SJCRH30 (cell line): ENCODE measurements at places on chromosomes 12 and 14. TPM values are rescaled to one million over a fixed set of nuclear protein-coding genes. Genes with fewer than 3 reads are reported as not detected.

DNA sequence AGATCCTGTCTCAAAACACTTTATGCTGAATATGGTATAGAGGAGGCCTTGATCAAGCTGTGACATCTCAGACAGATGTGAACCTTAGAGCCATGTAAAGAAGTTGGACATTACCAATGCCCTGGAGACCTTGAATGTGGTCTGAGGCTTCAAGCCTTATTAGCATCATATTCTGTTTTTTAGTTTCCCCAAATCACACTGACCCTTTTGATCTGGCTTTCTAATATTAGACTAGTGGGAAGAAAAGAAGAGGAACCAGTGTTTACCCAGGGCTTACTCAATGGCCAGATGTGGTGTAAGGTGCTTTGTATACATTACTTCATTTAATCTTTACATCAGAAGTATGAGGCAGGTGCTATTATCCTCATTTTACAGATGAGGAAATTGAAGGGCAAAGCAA, 10.6 kb upstream of the TBPL2 start:
- peaks cover 31% of the 10 kb centered on the region for H3K4me1 ChIP-seq
- no peaks in the 10 kb centered on the region for H3K36me3 ChIP-seq
- H3K4me3 ChIP-seq = no peak overlapping the region
- H3K27me3 ChIP-seq = no peaks in the 10 kb centered on the region
- no peak for DNase-seq

The IKZF4 gene
- 1.7 and 2.2 TPM in 2 replicates for total RNA-seq

DNA sequence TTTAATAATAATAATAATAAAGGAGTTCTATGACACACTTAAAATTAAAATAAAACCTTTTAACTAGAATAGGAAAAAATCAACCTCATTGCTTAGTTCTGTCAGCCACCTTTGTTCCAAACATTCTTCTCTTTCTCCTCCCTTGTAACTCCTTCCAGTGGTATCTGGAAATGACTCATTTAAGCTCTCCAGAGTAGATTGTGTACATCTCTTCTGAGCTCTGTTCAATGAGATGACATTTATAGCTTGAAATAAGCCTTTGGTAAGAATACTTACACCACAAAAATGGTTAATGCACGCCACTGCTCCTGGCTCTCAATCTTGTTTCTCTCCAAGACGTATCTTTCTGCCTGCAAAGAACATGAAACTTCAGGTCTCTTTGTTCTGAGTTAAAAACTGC, 70.3 kb downstream of the STAB2 start:
- no peak for DNase-seq
- no peak overlapping the region for H3K27ac ChIP-seq
- H3K4me3 ChIP-seq = no peak overlapping the region
- no peaks in the 10 kb centered on the region for H3K36me3 ChIP-seq
- no peaks in the 10 kb centered on the region for H3K27me3 ChIP-seq
- H3K4me1 ChIP-seq = no peaks in the 10 kb centered on the region

DNA sequence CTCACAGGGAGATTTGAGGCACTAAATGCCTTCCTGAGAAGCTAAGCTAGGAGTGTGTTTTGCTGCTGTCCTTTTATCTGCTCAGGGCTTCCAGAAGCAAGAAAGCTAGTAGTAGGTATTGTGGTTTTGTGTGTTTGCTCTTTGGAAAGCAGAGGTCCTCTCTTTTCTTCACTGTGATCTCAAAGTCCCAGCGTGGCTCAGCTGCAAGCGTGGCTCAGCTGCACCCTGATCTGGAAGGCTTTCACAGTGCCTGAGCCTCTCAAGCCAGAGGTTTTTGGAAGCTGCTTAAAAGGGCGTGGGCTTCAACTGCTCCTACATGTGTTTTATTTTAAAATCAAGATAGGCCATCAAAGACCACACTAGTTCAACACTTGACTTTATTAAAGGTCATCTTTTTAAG, 337.4 kb upstream of the RGS6 start:
- H3K36me3 ChIP-seq = no peaks in the 10 kb centered on the region
- no peak overlapping the region for H3K4me3 ChIP-seq
- peaks cover 17% of the 10 kb centered on the region for H3K4me1 ChIP-seq

GRCh38 chr12:29769162-29769858, 14.4 kb downstream of the TMTC1 start:
- peaks cover 53% of the 10 kb centered on the region for H3K36me3 ChIP-seq
- DNase-seq = no peak
- H3K27me3 ChIP-seq = no peaks in the 10 kb centered on the region
- H3K27ac ChIP-seq = no peak overlapping the region

The MYBPC1 gene
- not detected in 2 replicates for total RNA-seq

DNA sequence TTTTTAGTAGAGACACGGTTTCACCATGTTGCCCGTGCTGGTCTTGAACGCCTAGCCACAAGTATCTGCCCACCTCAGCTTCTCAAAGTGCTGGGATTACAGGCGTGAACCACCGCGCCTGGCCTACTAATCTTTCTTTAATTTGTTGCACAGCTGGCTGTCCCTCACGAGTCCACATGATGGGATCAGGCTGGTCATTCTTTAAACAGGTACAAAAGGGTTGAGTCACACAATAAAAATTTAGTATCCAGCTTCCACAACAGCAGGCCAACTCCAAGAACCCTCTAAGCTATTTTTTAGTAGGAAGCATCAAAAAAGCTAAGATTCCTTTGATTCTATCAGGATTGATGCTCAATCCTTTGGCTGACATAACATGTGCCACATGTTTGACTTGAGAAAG, 17.8 kb downstream of the SINHCAF start:
- H3K4me1 ChIP-seq = peaks cover 3% of the 10 kb centered on the region; the same call in 1 of the 2 replicates
- H3K36me3 ChIP-seq = peaks cover 23% of the 10 kb centered on the region
- H3K4me3 ChIP-seq = no peak overlapping the region
- H3K27me3 ChIP-seq = no peaks in the 10 kb centered on the region

The C14orf132 gene
- not detected in 2 replicates for total RNA-seq

GRCh38 chr14:92431199-92431725, 82.3 kb upstream of the RIN3 start:
- H3K36me3 ChIP-seq = no peaks in the 10 kb centered on the region
- no peak overlapping the region for H3K27ac ChIP-seq
- no peak overlapping the region for H3K4me3 ChIP-seq
- no peaks in the 10 kb centered on the region for H3K27me3 ChIP-seq
- no peak for DNase-seq

DNA sequence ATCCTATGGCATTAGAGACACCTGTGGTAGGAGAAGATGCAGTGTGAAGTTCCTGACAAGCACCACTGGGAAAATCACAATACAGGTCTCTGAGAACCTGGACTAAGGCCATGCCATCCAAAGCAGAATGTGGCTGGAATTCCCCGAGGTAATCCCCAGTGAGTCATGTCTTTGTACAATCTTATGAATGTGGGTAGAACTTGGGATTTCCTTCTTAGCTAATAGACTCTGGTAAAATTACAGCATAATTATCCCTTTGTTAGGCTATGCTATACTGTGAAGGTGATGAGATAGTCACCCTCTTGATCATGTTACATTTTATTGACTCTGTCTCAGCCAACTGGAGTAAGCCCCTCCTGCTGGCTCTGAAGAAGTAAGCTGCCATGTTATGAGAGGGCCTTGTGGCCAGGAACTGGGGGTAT, 224.3 kb upstream of the DCN start:
- H3K27ac ChIP-seq = peak overlapping the region; percentile 20; the same call in 1 of the 2 replicates
- H3K4me1 ChIP-seq = peaks cover 13% of the 10 kb centered on the region
- H3K4me3 ChIP-seq = no peak overlapping the region
- no peaks in the 10 kb centered on the region for H3K36me3 ChIP-seq
- no peaks in the 10 kb centered on the region for H3K27me3 ChIP-seq

DNA sequence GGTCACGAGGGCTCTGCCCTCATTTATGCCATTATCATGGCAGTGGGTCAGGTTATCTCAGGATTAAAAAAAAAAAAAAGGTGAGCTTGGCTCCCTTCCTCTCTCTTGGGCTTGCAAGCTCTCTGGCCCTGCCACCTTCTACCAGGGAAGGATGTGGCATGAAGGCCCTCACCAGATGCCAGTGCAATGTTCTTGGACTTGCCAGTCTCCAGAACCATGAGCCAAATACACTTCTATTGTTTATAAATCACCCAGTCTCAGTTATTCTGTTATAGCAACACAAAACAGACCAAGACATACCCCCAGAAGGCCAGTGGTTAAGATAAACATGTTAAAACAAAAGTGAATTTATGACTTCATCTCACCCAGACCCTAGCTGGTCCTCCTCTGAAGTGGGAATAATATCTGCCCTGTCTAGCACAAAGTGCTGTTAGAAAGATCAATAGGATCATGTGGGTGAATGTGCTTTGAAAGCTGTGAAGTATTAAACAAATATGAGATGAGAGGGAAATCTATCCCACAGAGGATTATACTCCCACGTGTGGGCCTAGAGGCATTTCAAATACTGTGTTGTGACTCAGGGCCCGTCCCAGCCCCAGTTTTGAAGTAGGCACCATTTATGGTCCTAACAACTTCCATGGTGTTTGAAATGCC, 88.6 kb downstream of the NINJ2 start:
- H3K4me1 ChIP-seq = peaks cover 24% of the 10 kb centered on the region
- H3K36me3 ChIP-seq = no peaks in the 10 kb centered on the region
- peak; percentile 15 for DNase-seq
- no peak overlapping the region for H3K4me3 ChIP-seq

DNA sequence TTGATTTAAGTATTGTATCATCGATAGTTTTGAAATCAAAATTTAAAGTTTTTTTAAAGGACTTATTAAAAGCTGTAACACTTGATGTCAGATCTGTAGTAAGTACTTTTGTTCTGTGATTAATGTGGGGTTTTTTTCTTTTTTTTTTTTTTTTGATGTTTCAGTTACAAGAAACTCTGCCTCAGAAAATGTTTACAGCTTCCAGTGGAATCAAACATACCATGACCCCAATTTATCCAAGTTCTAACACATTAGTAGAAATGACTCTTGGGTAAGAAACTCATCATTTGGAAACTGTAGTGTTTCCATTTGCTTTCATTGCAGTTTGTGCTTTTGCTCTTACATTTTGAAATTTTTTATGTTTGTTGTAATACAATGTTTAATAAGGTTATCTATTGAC, 45.6 kb downstream of the TBK1 start:
- no peaks in the 10 kb centered on the region for H3K4me1 ChIP-seq
- no peak for DNase-seq
- peaks cover 47% of the 10 kb centered on the region for H3K36me3 ChIP-seq

GRCh38 chr14:51818748-51819380, 41.5 kb upstream of the GNG2 start:
- no peak for DNase-seq
- no peaks in the 10 kb centered on the region for H3K4me1 ChIP-seq
- no peak overlapping the region for H3K27ac ChIP-seq
- no peak overlapping the region for H3K4me3 ChIP-seq

The CISTR gene
- not detected in 2 replicates for total RNA-seq

The SMIM41 gene
- not detected in 2 replicates for total RNA-seq

DNA sequence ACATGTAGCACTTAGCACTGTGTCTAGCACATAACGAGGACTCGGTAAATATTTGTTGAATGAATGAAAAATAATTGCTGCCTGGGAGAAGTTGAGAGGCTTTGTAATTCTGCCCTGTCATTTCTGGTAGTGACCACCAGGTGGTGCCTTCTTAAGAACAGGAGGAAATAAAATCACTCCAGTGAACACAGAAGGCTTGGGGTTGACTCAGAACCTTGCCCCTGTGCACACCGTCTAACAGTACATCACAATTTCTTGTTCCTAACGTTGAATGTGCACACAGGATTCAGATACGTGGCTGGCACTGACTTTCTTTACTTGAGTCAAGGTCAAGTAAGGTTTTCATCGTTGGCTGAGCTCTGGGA, 91.8 kb downstream of the RGS6 start:
- no peaks in the 10 kb centered on the region for H3K36me3 ChIP-seq
- H3K4me3 ChIP-seq = no peak overlapping the region
- no peaks in the 10 kb centered on the region for H3K4me1 ChIP-seq
- DNase-seq = peak; percentile 50

- H3K36me3 ChIP-seq = no peaks in the 10 kb centered on the region
- H3K4me3 ChIP-seq = no peak overlapping the region
- no peak for DNase-seq
Measured at GRCh38 chr14:63563370-63564026, 20.3 kb upstream of the PPP2R5E start.

The CD163 gene
- total RNA-seq = not detected in 2 replicates

- no peaks in the 10 kb centered on the region for H3K36me3 ChIP-seq
- H3K27ac ChIP-seq = no peak overlapping the region
- H3K27me3 ChIP-seq = no peaks in the 10 kb centered on the region
- H3K4me1 ChIP-seq = no peaks in the 10 kb centered on the region; the same call in 1 of the 2 replicates
- DNase-seq = no peak
Measured at GRCh38 chr12:89309440-89309802, 42.9 kb downstream of the DUSP6 start.

The SLC25A29 gene
- 55.2 and 57.1 TPM in 2 replicates for total RNA-seq

- no peak overlapping the region for H3K4me3 ChIP-seq
- no peak overlapping the region for H3K27ac ChIP-seq
- no peaks in the 10 kb centered on the region for H3K36me3 ChIP-seq
- DNase-seq = no peak
- H3K27me3 ChIP-seq = no peaks in the 10 kb centered on the region
Measured at GRCh38 chr12:93876360-93876759, 199.2 kb downstream of the CRADD start.

- H3K27me3 ChIP-seq = no peaks in the 10 kb centered on the region
- no peaks in the 10 kb centered on the region for H3K36me3 ChIP-seq
- H3K4me1 ChIP-seq = no peaks in the 10 kb centered on the region
- DNase-seq = no peak
- H3K27ac ChIP-seq = no peak overlapping the region
- no peak overlapping the region for H3K4me3 ChIP-seq
Measured at GRCh38 chr14:20732979-20733635, 12.6 kb upstream of the EDDM3A start.

The C12orf56 gene
- not detected in 2 replicates for total RNA-seq

The OR4E2 gene
- not detected in 2 replicates for total RNA-seq

- no peak overlapping the region for H3K4me3 ChIP-seq
- no peaks in the 10 kb centered on the region for H3K27me3 ChIP-seq
- no peaks in the 10 kb centered on the region for H3K36me3 ChIP-seq
- no peak for DNase-seq
Measured at GRCh38 chr12:34342048-34342447, 319.8 kb downstream of the ALG10 start.

- H3K36me3 ChIP-seq = no peaks in the 10 kb centered on the region
- no peak overlapping the region for H3K4me3 ChIP-seq
- no peaks in the 10 kb centered on the region for H3K4me1 ChIP-seq
Measured at GRCh38 chr12:122726080-122726558, 4.5 kb downstream of the HCAR1 start.

- H3K4me3 ChIP-seq = no peak overlapping the region
- no peaks in the 10 kb centered on the region for H3K36me3 ChIP-seq
- H3K27me3 ChIP-seq = no peaks in the 10 kb centered on the region
- peaks cover 6% of the 10 kb centered on the region for H3K4me1 ChIP-seq
- DNase-seq = no peak
Measured at GRCh38 chr12:96347130-96347699, 53.0 kb downstream of the CDK17 start.

The SSTR1 gene
- total RNA-seq = not detected in 2 replicates

DNA sequence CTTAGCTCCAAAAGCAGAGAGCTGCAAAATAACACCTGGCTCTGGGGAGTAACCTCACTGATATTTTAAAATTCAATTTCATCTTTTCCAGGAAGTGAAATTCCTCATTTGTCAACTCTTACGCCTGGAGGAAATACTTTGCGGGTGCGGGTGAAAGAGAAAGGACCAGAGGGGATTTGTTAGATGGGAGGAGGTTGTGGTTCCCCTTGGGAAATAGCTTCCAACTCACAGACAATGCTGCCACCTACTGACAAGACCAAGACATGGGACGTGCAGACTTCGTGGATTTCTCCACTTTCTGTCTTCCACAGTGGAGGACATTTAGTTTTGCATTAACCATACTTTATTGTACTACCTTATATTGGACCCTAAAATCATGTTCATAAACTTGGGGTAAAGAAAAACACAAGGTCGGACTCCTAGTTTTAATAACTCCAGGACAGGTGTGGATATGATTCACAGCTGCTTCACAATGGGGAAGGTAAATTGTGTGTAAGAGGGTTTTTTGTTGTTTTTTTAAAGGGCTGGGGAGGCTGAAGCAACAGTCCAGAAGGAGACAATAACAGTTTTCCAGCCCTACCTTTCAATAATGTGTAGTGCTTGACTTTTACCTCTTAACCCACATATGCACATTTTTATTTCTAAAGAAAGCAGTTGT, 10.8 kb downstream of the FBXL14 start:
- H3K36me3 ChIP-seq = no peaks in the 10 kb centered on the region
- peak; percentile 77 for DNase-seq
- no peak overlapping the region for H3K27ac ChIP-seq
